ENCODE measurements at places on chromosomes 4 and X.

GRCh38 chr4:65383589-65384305 lies 286.5 kb downstream of the EPHA5 start:
- no peak for DNase-seq

DNA sequence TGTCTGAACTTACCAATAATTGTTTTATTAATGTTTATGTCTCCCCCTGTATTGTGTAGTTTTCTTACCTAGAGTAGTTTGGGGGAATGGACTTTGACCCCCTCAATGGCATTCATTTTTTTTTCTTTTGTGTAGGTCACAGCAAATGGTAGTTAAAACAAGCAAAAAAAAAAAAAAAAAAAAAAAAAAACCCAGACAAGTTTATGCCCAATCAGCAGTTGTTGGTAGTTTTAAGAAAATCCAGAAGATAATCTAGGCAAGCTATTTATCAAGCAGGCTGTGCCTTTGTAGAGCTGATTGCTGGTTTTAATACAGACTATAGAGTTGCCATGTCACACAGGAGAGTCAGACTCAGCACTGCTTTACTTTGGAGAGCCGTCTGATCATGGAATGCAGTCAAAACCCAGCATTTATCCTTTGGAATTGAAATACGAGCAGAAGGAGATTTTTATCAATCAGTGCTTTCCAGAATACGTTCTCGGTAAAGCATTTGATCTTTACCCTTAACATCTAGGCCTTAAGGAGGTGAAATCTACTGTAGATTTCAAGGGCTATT lies 16.6 kb downstream of the DCUN1D4 start:
- no peak for DNase-seq

DNA sequence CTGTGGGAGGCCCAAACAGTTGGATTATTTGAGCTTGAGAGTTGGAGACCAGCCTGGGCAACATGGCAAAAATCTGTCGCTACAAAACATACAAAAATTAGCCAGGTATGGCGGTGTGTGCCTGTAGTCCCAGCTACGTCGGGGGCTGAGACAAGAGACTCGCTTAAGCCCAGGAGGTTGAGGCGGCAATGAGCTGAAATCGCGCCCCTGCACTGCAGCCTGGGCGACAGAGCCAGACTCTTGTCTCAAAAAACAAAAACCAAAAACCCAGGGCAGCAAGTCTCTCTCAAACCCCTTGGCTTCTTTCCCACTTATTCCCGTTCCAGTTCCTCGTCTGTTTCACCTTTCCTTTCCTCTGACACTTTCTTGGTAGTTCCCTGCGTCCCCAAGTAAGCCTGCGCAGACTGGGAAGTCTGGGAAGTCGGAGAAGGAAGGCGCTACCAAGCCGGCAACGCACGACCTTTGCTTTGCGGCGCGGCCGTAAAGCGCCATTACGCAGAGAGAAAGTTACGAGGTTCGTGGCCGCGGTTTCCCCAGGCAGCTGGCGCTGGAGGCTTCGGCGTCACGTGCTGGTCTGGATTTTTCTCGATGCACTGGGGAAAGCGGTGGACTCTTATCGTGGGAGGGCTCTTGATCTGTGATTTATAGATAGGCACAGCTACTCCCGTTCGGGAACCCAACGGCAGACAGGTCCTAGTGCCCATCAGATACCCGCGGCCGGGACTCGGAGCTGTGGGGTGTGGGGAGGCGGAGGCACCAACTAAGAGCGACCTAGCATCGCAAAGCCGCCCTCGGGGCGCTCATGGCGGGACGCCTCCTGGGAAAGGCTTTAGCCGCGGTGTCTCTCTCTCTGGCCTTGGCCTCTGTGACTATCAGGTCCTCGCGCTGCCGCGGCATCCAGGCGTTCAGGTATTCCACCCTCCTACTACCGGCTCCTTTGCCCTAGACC lies at the start of gene NUDT9:
NUDT9 (plus strand) TSS at position 470 of the 949 bp plus-strand sequence; CDS start at position 803, 333 bp downstream.
- DNase-seq: peak; percentile 72

DNA sequence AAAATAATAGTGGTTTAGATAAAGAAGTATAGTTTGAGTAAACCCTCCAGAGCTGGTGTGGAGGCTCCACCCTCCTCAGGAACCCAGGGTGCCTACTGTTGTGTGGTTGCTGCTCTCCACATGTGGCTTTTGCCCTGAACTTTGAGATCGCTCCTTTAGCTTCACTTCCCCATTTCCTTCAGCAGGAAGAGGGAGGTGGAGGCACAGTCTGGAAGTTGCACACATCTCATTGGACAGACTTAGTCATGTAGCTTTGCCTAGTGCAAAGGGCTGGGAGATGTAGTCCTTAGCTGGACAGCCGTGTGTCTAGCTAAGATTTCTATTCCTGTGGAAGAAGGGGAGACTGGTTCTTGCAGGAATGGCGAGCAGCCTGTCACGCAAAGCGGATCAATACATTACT lies 37.9 kb downstream of the RGS12 start:
- DNase-seq: no peak

DNA sequence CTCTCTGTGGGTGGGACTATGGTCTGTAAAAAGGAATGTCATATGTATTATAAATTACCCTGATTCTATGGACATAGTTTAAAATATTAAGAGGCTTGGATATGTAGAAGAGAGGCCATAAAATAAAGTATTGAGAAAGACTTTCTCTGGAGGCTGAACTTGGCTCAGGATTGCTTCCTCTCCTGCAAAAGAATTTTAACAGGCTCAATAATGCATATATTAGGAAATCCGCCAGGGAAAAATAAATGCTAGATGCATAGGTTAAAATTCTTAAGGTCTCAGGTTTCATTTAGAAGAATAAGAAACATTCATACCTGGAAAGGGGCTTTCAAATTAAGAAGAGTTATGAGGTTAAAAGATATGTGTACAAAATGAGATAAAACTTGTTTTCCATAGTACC lies 424.3 kb downstream of the ARAP2 start:
- no peak for DNase-seq
